ENCODE measurements at places on chromosomes 2 and 18.

DNA sequence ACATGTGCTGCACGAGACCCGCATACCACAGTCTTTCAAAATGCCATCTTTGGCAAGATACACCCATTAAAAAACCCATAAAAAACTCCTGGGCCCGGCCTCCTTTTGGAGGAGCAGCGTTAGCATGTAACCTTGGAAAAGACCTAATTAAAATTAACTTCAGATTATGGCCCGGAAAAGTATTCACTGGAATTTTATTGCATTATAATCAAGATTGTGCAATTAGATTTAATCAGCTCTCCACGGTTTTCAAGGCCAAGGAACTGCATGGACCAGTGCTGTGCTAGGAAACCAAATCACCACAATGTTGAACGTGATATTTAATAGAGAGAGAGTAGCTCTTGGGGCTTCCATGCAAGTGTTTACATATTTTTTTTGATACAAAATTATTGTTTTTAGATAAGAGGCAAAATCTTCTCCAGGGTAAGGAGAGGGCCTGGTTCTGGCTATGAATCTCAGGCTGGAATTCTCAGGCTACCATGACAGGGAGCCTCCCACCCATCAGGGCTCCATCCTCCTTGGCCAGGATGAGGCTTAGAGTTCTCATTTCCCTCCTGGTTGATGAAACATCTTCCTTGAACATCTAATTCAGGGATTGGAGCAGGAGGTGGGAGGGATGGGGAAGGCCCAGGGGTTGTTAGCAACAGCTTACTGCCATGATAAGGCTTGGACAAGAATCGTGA is 82.0 kb upstream of the TTC39C start:
- DNase-seq: no peak

DNA sequence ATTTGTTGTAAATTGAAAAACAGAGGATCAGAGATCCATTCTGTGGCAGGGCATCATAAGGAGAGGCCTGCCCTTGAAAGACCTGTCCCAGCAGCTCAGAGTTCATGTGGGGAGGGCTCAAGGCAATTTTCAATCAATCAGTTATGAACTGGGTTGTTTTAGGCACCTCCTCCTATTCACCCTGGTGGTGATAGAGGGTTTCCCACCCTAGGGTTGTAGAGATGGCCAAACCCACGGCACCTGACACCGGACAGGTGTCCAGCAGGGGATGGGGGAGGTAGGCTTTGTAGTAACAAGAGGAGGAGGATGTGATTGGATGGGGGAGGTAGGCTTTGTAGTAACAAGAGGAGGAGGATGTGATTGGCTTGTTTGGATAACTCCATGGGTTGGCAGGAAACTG is 205.7 kb downstream of the SOCS6 start:
- no peak for DNase-seq

GRCh38 chr2:235911633-235912233 is 256.5 kb downstream of the GBX2 start:
- DNase-seq: no peak

- no peak for DNase-seq
Measured at GRCh38 chr2:176902454-176902853, 310.1 kb upstream of the HNRNPA3 start.

DNA sequence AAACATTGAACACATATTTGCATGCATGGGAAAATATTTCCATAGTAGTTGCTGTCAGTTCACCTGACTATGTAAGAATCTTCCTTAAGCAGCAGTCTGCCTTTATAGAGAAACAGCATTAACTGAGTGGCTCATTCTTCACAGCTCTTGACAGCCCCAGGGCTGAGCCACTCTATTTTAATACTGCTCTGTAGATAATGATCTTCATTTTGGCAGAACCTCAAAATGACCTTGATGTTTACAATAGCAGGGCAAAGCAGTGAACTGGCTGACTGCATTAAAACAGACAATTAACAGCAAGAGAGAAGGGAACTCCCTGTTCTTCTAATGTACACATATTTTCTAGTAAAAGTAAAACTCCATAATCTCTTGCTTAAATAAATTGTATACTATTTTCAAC is 580.6 kb upstream of the SOX11 start:
- DNase-seq: no peak

- no peak for DNase-seq
Measured at GRCh38 chr2:158006961-158007719, 94.5 kb upstream of the UPP2 start.

- no peak for DNase-seq
Measured at GRCh38 chr2:12074126-12074844, 327.9 kb downstream of the LPIN1 start.

GRCh38 chr2:189870381-189871085 is 86.3 kb downstream of the PMS1 start:
- DNase-seq: no peak

- no peak for DNase-seq
Measured at GRCh38 chr2:24209389-24210105, 34.7 kb downstream of the FAM228A start.

DNA sequence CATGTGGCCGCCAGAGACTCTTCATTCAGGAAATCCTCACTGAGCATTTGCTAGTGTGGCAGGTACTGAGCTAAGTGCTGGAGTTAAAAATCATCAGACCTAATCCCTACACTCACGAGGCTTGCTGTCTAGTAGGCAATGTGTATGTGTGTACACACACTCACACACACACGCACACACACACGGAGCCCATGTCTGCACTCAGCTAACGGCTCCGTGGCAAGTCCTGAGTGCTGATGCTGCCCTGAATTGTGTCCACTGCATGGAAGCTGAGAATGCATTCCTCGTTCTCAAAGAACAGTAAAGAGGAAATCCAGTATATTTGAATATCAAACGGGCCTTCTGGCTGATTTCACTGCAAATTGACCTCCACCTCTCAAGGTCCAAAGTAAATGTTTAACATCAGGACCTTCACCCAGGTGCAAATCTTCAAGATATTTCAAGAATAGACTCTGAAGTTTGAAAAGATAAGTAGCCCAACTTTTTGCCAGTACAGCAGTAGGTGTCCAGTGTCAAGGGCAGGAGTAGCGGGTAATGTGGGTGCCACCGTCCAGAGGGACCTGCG is 136.1 kb upstream of the TTC39C start:
- DNase-seq: no peak

GRCh38 chr2:2238726-2239269 is 92.3 kb downstream of the MYT1L start:
- DNase-seq: no peak

- no peak for DNase-seq
Measured at GRCh38 chr2:177363332-177363731, 29.2 kb upstream of the AGPS start.

All from hippocampal formation (tissue), 2 donors.